ENCODE measurements at places on chromosomes 4 and X. TPM values are rescaled to one million over a fixed set of nuclear protein-coding genes. Genes with fewer than 3 reads are reported as not detected.

- no peak for DNase-seq
- H3K27ac ChIP-seq, result no peak overlapping the region
- H3K36me3 ChIP-seq, result no peaks in the 10 kb centered on the region
Measured at GRCh38 chrX:37060999-37061398, 52.8 kb downstream of the FAM47C start.

Gene ANK2
- 74.2 TPM for total RNA-seq

GRCh38 chr4:135385830-135386581 is 1184.4 kb upstream of the PABPC4L start:
- DNase-seq, result no peak
- H3K36me3 ChIP-seq, result no peaks in the 10 kb centered on the region
- no peaks in the 10 kb centered on the region for H3K4me1 ChIP-seq
- H3K4me3 ChIP-seq, result no peak overlapping the region
- H3K27ac ChIP-seq, result no peak overlapping the region

- peaks cover 4% of the 10 kb centered on the region for H3K27me3 ChIP-seq
- H3K4me1 ChIP-seq, result no peaks in the 10 kb centered on the region
- no peak for DNase-seq
- no peak within 1 kb of the TSS for H3K27ac ChIP-seq
- H3K4me3 ChIP-seq, result peak within 1 kb of the TSS; percentile 17
Measured at GRCh38 chrX:103063918-103064434, at the start of gene BEX1. Gene BEX1, minus strand, starts transcription at chrX:103064171. Its CDS starts 897 bp downstream, at chrX:103063274.

DNA sequence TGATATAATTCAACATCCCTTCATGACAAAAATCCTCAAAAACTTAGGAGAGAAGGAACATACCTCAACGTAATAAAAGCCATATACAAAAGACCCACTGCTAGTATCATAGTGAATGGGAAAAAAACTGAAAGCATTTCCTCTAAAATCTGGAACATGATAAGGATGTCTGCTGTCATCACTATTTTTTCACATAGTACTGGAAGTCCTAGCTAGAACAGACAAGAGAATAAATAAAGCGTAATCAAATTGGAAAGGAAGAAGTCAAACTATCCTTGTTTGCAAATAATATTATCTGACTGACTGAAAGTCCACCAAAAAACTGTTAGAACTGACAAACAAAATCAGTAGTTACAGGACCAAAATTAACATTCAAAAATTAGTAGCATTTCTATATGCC is 985.4 kb upstream of the AGA start:
- H3K27me3 ChIP-seq, result no peaks in the 10 kb centered on the region
- H3K4me3 ChIP-seq, result no peak overlapping the region
- H3K4me1 ChIP-seq, result no peaks in the 10 kb centered on the region
- H3K36me3 ChIP-seq, result no peaks in the 10 kb centered on the region
- no peak overlapping the region for H3K27ac ChIP-seq
- DNase-seq, result no peak

DNA sequence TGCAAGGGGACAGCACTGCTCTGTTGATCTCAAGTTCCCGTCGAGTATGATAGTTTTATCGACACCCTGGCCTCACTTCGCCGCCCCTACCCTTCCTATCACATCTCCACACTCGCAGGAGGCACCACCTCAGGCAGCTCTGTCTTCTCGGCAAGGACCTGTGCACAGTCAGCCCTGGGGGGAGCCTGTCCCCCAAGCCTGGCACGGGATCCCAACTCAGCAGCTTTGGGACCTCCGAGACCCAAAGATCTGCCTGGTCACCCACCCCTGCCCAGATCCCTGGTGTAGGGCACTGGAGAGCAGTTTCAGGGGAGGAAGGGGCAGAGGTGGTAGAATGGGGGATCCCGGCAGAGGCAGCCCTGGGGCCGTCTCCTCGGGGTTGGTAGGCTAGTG is 18.0 kb upstream of the UBA1 start:
- H3K27ac ChIP-seq, result no peak overlapping the region
- H3K27me3 ChIP-seq, result no peaks in the 10 kb centered on the region
- H3K4me1 ChIP-seq, result no peaks in the 10 kb centered on the region
- H3K36me3 ChIP-seq, result peaks cover 46% of the 10 kb centered on the region

DNA sequence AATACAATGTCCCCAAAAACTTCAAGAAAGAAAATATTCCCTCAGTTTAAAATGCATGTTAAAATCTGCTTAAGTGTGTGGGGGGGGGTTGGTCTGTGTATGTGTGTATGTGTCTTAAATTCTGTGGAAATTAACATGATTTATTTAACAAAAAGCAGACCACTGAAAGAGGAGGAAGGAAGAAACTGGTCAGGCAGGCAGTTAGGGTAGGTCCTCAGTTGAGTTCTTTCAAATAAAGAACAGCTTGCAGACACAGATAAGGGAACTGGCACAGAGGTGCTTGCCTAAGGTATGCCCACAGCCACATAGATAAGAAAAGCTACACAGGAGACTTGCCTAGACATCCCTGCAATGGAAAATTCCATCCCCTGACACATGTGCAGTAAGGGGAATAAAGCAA is 28.8 kb upstream of the TFDP3 start:
- H3K27ac ChIP-seq, result no peak overlapping the region
- H3K4me3 ChIP-seq, result no peak overlapping the region
- no peaks in the 10 kb centered on the region for H3K36me3 ChIP-seq
- DNase-seq, result no peak
- no peaks in the 10 kb centered on the region for H3K27me3 ChIP-seq
- H3K4me1 ChIP-seq, result no peaks in the 10 kb centered on the region

Gene ADH6
- not detected for total RNA-seq

Gene GLA
- total RNA-seq, result 13.4 TPM

All from gastrocnemius medialis (tissue), 4 donors.